ENCODE measurements at places on chromosomes 4 and X.

DNA sequence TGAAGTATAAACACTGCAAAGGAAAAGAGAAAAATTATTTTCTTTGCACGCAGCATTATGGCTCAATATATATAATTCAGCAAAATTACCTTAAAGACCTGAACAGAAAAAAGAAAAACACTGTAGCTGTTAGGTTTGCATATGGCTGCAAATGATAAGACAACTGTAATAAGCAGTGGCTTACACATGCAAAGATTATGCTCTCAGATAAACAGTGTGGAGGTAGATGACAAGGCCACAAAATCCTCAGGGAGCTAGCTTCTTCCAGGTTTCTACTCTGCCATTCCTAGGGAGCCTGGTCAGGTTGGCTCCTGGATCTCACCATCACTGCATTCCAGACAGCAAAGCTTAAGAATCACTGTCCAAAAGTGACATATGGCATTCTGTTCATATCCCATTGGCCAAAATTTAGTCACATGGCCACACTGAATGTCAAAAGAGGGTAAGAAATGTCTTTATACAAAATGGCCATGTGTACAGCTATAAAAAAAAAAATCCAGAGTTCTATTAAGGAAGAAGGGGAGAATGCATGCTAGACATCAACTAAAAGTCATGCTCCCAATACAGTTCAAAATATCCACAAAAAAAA, 195.2 kb upstream of the SLC7A11 start:
- no peak for DNase-seq

DNA sequence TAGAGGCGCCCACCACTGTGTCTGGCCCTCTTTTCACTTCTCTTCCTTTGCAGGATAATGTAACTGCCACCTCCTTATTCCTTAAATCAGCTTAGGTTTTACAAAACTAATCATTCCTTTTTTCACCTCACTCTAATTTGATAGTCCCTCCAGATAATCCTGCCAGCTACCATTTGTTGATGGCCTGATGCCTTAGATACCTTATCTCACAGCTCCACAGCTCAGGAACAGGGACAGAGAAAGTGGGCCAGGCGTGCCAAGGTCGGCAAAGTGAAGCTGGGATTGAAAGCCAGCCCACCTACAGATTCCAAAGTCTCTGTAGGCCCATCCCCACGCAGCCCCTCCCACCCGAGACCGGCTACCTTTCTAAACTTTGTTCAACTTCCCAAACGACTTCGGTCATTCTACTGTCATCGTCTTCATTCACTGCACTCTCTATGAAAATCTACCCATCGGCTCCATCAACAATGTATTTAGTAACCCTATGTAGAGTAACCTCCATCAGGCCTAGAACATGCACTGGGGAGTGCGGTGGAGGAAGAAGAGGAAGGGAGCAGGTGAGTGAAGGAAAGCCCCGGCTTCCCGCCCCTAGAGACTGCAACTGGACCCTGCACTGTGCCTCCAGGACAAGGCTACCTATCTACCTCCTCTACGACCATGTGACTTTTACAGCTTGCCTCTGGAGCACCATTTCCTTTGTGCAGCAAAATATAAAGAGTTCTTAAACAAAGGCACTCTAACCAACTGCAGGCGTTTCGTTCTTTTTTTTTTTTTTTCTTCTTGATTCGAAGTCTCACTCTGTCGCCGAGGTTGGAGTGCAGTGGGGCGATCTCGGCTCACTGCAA, 1.5 kb downstream of the CASP6 start:
- DNase-seq: no peak

- no peak for DNase-seq
These were observed 20.6 kb downstream of the CNKSR2 start for GRCh38 chrX:21394792-21395191.

DNA sequence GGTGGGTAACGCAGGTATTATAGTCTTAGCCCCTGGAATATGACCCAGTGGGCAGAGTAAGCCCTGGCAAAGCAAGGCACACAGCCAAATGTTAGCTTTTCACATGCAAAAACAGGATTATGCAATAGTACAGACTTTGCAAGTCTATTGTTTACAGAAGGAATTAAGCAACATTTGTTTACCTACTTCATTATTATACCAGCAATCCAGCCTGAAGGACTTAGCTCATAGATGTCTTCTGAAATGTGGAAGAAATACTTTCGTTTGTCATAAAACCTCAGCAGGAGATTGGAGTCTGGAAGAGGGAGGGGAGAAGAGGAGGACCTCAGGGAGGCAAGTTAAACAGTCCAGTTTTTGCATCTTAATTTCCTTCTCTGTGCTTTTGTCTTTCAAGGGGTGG, 226.7 kb upstream of the CENPE start:
- DNase-seq: no peak

GRCh38 chr4:188138227-188138626, 1.0 kb upstream of the TRIML1 start:
- no peak for DNase-seq

DNA sequence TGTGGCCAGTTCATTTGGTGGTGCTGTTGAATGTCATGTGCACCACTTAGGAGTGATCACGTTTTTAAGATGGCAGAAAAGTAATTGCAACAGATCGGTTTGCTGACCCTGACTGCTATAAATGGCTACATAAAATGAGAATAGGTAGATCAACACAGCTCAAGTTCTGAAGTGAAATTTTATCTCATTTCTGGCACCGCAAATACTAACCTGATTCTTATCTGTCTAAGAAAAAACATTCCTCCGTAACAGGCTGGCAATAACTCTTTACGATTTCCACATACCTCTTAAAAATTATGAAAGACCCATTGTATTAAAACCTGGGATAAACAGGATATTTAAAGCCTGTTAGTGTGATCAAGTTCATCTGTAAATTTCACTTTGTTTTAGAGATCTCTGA, 387.5 kb downstream of the PDGFC start:
- no peak for DNase-seq

DNA sequence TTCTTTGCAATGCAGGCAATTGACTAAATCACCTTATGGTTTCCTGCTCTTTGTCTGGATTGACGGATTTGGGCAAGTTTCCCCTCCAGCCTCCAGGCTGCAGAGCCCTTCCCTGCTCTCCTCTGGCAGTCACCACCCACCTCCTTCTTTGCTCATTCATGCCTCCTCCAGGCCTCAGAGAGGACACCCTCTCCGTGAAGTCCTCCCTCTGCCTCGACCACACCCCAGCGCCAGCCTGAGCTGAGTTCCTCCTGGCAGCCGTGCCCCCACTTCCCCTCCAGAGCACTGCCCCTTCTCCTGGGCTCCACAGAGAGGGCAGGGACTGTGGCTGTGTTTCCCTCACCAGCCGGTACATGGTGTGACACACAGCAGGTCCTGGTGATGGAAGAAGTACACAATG, 53.7 kb downstream of the DCTD start:
- DNase-seq: no peak

DNA sequence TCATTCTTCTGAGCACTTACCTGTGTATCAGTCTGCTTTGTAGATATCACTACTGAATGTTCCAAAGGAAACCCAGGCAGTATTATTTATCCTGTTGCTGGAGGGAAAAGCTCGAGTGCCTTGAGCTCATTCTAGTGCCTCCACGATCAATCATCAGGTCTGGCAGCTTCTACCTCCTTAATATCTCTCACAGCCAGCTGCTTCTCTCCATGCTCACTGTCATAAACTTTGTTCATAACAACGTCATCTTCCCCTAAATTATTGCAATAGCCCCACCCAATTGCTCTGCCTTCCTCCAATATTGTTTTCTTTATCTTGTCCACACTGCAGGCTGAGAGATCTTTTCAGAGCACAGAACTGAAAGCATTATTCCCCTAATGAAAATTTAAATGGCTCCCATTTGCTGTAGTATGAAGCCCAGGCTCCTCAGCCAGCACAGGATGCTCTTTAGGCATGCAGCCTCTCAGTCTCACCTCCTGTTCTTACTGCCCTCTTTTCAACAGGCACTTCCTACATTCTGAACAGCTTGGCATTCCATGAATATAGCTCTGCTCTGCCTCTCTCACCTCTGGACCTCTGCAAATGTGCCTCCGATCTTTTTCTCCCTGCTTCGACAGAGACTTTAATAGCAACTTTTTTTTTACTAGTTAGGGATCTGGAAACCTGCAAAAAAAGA, 504.2 kb upstream of the IGFBP7 start:
- DNase-seq: no peak

DNA sequence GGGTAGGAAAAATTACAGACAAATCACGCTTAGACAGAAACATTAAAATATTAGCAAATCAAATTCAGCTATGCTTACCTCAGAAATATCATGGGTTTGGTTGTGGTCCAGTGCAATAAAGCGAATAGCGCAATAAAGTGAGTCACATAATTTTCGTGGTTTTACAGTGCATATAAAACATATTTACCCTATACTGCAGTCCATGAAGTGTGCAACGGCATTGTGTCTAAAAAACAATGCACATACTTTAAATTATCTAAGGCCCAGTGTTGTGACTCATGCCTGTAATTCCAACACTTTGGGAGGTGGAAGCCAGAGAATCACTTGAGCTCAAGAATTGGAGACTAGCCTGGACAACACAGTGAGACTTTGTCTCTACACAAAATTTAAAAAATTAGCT, 195.7 kb upstream of the IL1RAPL1 start:
- no peak for DNase-seq

- no peak for DNase-seq
These were observed 36.6 kb downstream of the IGFBP7 start for GRCh38 chr4:57073559-57073958.

DNA sequence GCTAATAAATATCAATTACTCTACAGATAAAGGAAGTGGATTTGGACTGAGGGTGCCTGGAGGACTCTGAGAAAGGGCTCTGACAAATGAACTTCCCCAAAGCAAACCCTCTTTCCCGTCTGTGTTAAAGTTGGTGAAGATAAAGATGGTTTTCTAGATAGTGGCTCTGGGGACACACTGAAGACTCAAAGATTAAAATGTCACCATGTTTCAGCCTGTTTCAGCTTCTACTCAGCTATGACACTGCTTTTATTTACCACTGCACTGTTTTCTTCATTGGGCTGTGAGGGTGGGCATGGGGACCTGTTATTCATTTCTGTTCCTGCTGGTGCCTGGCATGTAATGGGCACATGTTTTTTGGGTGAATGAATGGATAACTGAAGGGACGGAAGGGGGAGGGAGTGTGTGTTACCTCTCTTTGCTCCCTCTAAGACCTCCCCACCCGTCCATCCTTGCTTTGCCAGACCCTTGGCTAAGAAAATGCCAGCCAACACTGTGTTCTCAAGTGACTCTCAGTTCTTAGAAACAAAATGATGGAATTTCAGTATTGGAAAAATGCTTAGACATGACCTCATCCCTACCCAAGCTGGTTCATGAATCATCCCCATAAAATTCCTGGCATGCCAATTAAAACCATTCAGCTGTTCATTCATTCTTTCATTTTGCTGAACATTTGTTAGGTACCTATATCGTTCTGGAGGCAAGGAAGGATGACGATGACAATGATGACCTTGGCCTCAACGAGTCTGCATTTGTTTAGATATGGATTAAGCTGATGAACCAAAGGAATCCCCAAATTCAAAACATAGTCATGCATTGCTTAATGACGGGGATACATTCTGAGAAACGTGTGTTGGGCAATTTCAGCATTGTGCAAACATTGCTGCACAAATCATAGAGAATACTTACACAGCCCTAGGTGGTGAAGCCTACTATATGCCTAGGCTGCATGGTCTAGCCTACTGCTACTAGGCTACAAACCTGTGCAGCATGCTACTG, 13.4 kb upstream of the STK32B start:
- no peak for DNase-seq

GRCh38 chr4:153970169-153970568, 181.3 kb upstream of the SFRP2 start:
- no peak for DNase-seq

DNA sequence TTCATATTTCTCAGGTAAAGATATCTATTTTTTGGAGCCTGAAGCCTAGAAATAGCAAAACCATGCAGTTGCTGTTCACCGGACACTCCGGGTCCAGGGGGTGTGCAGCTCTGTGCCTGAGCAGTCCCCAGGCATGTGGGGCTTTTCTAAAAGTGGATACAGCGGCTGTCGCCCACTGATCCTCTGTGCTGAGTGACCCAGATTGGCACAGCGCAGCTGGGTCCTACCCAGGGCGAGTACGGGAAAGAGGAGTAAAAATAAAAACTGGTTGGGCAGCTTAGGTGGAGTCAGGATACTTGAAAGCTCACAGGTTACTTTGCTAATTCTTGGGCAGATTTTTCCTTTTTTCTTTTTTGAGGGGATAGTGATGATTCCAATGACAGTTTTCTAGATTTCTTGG, 118.8 kb downstream of the UCHL1 start:
- DNase-seq: no peak

GRCh38 chr4:147830102-147830463, 98.2 kb downstream of the ARHGAP10 start:
- no peak for DNase-seq

GRCh38 chr4:26670903-26671537, 87.1 kb downstream of the TBC1D19 start:
- no peak for DNase-seq

GRCh38 chr4:182683661-182684060, 233.5 kb downstream of the DCTD start:
- DNase-seq: no peak

- no peak for DNase-seq
These were observed 182.3 kb downstream of the INPP4B start for GRCh38 chr4:142663828-142664227.

DNA sequence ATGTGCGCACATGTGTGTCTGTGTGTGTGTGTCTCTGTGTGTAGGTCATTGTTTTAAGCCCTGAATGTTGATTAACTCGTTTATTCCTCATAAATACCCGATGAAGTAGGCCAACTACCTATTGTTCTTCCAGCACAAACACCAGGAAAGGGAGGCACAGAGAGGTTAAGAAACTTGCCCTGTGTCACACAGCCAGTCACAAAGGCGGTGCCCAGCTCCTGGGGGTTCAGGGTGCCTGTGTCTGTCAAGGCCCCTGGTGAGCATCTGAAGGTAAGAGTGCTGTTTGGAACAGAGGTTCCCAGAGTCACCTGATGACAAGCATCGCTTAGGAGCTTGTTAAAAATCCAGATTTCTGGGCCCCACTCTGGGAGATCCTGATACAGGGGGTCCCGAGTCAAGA, 18.0 kb upstream of the SH3TC1 start:
- DNase-seq: no peak

DNA sequence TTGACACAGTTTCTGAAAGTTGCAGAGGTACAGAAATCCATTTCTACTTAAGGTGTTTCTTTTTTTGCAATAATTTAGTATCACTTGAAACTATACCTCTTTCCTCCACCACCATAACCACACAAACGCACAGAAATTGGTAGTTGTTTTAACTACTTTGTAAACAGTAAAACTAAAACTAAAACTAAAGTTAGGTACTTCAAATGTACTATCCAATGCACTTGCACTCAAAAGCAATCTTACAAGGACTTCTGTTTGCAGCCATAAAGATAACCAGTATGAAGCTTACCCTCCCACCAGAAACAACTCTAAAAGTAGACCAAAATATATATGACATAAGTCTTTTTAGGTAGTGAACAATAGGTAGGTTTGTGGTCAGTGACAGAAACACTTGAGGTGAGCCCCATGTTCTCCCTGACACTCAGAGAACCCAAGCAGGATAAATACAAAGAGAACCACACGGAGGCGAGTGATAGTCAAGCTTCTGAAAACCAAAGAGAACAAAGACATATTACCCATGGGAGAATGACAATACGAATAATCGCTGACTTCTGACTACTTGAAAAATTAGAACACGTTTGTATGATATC, 72.2 kb upstream of the VBP1 start:
- no peak for DNase-seq

- no peak for DNase-seq
These were observed 47.6 kb downstream of the RPS3A start for GRCh38 chr4:151147000-151147399.

All from stimulated activated effector memory CD8-positive, alpha-beta T cell treated with anti-CD3 and anti-CD28 coated beads, Interleukin-12 subunit alpha, Interleukin-12 subunit beta, amount 100 ng/mL, for 72 hours (primary cell).